ENCODE measurements at places on chromosomes 5 and 9.

DNA sequence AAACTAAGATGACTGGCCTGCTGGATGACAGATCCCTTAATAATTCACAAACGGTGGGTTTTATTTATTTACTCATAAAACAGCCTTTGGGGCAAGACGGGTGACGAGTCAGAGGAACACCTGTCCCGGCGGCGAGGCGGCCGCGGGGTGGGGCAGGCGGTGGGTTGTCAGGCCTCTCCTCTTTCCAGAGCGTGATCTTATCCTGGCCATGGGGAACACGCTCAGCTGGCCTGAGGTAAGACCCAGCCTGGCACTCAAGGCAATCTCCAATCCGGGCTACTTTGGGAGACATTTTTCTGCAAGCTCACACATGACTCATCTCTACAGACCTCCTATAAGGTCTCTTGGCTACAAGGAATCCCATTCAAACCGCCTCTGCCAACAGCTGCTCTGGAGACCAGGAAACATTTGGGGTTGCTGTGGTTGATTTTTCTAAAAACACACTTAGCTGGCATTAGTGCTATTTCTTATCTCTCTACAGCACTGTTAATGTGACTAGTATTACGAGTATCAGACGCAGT is 6.3 kb downstream of the RAPGEF1 start:
- peak; percentile 57 for DNase-seq

DNA sequence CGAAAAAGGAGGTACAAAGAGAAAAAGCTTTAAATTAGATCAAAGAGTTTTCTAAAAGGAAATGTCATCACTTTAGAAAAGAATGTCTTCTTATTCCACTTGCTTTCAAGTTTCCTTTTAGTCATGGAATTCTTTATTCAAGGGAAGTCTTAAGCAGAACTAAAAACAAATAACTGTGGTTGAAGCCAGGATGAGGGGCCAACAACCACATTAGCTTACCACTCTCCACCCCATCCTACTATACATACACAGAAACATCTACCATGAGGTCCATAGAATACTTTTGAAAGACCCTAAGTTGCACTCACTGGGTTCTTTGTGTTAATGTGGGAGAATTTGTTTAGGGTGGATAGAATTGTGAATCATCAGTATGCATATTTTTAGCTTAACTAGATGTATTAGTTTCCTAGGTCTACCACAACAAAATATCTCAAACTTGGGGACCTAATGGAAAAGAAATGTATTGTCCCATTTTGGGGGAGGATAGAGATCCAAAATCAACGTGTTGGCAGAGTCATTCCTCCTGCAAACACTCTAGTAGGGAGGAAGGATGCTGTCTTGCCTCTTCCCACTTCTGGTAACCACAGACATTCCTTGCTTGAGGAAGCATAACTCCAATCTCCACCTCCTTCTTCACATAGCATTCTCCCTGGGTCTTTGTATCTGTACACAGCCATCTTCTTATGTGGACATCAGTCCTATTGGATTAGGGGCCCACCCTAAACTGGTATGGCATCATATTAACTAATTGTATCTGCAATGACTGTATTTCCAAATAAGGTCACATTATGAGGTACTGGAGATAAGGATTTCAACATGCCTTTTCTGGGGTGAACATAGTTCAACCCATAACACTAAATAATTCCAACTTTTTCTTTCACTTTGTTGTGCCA is 239.4 kb downstream of the LURAP1L start:
- peak; percentile 35 for DNase-seq

DNA sequence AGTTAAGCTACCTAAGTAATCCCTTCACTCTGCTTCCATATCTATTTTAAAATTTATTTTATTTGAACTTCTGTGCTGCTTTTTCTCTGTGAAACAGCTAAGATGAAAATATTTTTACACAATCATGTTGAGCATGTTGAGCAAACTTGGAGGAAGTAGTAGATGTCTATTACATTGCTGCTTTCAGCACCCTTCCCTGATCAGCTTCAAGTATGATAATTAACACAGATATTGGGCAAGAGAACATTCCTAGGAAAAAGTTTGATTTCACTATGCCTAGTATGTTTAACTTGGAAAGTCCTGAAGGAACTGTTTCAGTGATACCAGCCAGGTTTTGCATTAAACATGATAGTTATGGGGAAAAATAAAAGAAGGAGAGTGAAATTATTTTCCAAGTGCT is 283.6 kb downstream of the ELAVL2 start:
- DNase-seq = no peak

DNA sequence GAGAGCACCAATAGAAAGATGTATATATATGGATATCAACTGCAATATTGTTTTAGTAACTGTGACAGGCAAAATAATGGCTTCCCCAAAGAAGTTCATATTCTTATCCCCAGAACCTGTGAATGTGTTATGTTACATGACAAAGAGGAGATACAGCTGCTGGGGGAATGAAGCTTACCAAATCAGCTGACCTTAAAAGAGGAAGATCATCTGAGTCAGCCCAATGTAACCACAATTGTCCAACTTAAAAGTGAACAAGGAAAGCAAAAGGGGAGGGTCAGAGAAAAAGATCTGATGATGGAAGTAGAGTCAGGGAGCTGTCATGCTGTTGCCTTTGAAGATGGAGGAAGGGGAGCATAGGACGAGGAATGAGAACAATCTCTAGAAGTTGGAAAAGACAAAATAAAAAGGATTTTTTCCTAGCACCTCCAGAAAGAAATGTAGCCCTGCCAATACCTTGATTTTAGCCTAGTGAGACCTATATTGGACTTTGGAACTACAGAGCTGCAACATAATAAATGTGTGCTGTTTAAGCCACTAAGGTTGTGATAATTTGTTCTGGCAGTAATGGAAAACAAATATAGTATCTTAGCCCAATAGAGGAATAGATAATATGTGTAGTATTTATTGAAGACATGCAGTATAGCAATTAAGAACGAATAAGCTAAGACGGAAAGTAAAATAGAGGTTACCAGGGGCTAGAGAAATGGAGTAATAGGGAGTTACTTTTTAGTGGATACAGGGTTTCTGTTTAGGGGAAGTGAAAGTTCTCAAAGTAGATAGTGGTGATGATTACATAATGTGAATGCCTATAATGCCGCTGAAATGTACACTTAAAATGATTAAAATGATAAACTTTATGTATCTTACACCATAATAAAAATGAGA is 115.9 kb downstream of the PIK3R1 start:
- DNase-seq = no peak

GRCh38 chr5:100827481-100827889 is 75.6 kb downstream of the ST8SIA4 start:
- no peak for DNase-seq

GRCh38 chr9:5459289-5459829 is 9.0 kb downstream of the CD274 start:
- no peak for DNase-seq

DNA sequence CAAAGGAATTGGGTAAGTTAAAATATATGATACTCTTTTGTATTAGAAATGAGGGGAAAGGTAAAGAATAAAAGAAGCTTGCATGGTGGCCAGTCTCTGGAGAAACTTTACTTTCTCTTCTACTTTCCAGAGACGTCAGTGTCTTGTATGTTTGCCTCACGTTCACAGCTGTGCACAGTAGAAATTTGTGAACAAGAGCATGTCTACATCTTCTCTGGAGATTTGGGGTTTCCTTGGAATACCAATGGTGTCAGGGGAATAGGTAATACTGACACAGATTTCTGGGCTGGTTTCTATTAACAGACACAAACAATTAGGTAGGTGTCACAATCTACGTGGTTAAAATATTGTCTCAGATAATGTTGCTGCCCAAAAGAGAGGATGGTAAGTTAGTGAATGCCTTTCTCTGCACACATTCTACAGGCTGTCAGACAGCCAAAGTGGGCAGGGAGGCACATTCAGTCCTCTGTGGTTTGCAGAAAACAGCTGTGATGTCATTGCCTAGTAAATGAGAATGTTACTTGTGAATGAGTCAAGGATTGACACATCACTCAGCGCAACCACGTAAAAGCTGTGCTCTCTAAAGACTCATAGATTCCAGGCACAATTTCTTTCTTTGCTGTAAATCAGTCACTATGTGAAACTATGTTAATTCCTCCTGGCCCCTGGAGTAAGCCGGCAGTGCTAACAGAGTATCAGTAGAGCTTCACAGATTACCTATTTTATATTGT is 397.1 kb downstream of the MAN2A1 start:
- DNase-seq = no peak

DNA sequence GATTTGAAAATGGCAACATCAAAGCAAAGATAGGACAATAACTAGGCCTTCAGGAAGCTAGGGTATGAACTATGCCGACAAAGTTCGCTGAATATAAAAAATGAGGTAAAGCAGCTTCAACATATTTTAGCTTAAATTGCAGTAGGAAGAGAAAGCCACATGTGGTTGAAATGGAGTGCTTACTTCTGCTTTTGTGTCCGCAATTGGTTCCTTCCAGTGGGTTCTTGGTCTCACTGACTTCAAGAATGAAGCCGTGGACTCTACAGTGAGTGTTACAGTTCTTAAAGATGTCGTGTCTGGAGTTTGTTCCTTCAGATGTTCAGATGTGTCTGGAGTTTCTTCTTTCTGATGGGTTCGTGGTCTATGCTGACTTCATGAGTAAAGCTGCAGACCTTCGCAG is 95.2 kb downstream of the APTX start:
- no peak for DNase-seq

GRCh38 chr9:33778700-33779351 is 16.5 kb upstream of the PRSS3 start:
- DNase-seq = no peak

DNA sequence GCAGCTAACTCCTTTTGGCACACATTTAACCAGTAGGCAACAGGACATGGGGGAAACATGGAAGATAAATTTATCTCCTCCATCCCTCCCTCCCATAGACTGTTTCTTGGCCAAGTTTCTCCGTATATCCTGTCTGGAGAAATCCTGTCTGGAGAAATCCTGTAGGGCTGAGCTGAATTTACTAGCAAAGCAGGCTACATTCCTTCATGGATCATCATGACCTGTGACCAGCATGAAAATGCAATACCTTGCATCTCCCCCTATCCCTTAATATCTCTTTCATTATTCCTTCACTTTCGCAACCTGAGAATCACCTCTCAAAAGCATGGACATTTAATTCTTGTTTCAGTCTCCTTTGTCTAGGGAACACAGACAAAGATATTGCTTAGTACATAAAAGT is 379.1 kb downstream of the PSAT1 start:
- DNase-seq = no peak

GRCh38 chr5:73450672-73451223 is 2.2 kb upstream of the FOXD1 start:
- no peak for DNase-seq

DNA sequence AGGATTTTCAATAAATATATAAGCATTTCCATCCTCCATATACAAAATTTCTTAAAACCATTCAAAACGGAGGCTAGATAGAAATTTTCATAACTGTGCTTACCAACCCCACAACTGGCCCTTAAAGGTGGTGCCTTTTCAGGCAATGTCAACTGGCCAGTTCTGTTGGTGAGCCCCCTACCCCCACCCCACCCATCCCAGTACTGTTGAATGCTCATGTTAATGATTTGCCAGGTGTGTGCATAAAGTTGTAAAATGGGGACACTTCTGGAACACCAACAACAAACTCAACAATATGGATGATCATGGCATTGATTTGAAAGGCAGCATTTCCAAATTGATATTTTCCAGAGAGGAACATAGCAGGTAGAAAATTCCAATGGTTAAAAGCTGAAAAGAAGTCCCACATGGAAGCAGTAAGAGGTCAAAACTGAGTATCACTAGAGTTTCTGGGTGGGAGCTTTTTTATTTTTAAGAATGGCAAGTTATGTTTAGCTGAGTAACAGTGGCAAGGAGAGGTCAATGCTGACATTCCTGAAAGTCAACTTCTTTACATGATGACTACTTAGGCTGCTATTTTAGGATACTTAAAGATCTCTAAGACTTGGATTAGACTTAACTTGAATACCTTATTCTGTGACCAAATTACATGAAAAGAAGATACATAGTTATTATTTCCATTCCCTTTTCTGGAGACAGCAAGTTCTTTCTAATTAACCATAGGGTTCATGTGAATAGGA is 2.7 kb downstream of the LEAP2 start:
- no peak for DNase-seq

- no peak for DNase-seq
These were observed 174.7 kb upstream of the PRDM9 start for GRCh38 chr5:23332650-23333251.

DNA sequence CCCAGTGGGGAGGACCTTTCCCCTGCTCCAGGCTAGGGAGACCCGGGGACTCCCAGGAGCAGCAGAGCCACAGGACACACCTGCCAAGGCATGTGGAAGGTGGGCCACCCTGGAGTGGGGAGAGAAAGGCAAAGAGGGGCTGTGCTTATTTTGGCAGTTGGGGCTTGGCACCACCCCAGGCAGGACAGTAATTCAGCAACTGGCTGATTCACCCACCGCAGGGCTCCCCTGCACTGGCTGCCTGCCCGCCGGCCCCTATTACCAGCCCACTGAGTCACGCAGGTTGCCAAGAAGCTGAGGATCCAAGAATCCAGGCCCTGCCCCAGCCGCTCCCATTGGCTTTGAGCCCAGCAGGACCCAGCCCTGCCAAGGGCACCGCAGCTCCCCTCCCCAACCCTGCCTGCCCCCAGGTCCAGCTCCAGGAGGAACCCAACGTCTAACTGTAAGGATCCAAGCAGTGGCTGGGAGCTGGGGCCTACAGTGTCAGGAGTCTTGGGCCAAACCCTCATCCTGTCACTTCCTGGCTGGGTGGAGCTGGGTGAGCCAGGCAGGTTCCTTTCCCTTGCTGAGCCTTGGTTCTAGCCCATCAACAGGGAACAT is 14.2 kb upstream of the RALGDS start:
- DNase-seq = no peak

- DNase-seq = peak; percentile 72
These were observed 265.8 kb downstream of the MLLT3 start for GRCh38 chr9:20356403-20357036.

DNA sequence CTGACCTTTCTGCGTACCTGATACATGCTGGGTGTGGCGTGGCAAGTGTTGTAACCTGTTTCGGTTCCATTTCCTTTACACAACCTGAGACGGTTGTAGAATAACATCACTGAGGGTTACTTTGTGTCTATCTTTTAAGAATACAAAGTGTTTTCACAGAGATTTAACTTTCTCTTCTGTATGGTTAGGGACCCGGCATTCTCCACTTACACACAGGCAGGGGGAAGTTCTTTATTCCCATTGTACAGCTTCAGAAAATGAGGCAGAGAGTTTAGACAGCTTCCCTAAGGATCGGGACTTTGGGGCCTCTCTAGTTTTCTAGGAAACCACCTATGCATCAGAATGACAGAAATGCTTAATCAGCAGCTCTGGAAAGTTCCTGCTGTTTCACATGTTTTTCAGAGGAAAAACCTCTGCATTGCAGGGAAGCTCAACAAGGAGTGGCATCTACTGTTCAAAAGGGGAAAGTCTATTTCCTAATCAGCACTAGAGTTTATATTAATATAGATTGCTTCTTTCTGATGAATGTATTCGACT is 41.3 kb downstream of the CAST start:
- DNase-seq = no peak

- peak; percentile 86 for DNase-seq
These were observed at the start of gene AK8 for GRCh38 chr9:132877824-132878694. TSS of gene AK8 (minus strand) at chr9:132878284. CDS start at chr9:132878255, 29 bp downstream.

GRCh38 chr5:181203777-181204112 is 1.3 kb downstream of the TRIM7 start:
- no peak for DNase-seq
